ENCODE measurements at places on chromosomes 11 and 22. TPM values are rescaled to one million over a fixed set of nuclear protein-coding genes. Genes with fewer than 3 reads are reported as not detected.

Gene MOGAT2
- total RNA-seq, result not detected

Gene NXPE2
- not detected for total RNA-seq

Gene IL10RA
- total RNA-seq, result 43.3 TPM

Gene MIAT
- total RNA-seq, result 2.0 TPM

Gene SLC6A5
- not detected for total RNA-seq

Gene KIF18A
- 1.7 TPM for total RNA-seq

Gene CBLIF
- not detected for total RNA-seq

Gene OR5M11
- not detected for total RNA-seq

Gene LDHA
- 607 TPM for total RNA-seq

Gene APOBEC3G
- total RNA-seq, result 20.3 TPM

Gene PHF21B
- not detected for total RNA-seq

Gene STX5
- total RNA-seq, result 32.2 TPM

Gene RFPL2
- total RNA-seq, result not detected

All from omental fat pad (tissue), 4 donors.